ENCODE measurements at places on chromosomes 6 and 20.

GRCh38 chr6:105800398-105800797 is 285.7 kb upstream of the PRDM1 start:
- DNase-seq: no peak

GRCh38 chr6:1390946-1391799 is 1.8 kb downstream of the FOXF2 start:
- DNase-seq: no peak

DNA sequence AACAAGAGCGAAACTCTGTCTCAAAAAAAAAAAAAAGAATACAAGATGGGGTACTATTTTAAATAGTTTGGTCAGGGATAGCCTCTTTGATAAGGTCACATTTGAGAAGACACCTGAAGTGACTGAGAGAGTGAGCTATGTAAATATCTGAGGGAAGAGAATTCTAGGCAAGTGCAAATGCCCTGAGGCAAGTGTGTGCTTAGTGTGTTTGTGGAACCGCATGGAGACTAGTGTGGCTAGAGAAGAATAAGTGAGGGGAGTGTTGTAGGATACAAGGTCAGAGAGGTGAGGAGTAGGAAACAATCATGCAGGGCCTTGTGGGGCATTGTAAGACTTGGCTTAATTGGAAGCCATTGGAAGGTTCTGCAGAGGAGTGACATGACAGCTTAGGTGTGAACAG is 3.4 kb downstream of the RSPH9 start:
- no peak for DNase-seq

- peak; percentile 85 for DNase-seq
Observed at GRCh38 chr6:155314773-155315515, 660 bp upstream of the TFB1M start.

- no peak for DNase-seq
Observed at GRCh38 chr6:156779206-156780094, 2.3 kb downstream of the ARID1B start.

DNA sequence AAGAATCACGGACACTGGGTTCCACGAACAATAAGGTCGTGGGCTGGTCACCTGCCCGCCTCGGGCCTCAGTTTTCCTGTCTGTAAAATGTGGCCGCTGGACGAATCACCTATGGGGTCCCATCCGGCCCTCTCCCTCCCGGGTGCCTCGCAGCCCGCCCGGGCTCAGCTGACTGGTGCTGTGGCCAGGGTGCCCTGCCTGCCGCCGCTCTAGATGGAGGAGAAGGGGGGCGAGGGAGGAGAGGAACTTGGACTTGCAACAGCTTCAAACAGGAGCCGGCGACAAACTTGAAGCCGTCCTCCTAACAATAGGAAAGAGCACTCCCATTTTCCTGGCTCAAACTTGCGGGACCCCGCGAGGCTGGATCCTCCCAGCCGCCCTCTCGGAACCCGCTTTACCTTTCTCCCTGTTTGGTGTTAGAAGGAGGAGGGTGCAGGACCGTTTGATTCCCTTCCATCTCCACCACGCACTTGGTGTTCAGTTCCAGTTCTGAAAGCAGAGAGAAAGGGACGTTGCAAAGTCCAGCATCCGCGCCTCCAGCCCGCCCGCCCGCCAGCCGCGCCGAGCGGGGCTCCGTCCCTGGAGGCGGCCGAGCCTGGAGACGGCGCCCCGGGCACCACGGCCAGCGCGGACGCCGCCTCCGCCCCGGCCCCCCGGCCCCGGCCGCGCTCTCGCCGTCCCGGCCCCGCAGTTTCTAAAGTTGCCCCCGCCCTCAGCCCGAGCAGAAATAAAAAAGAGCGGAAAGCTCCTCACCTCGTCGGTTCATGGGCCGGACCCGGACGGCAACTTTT is 584 bp downstream of the KIF13A start:
- peak; percentile 55 for DNase-seq

DNA sequence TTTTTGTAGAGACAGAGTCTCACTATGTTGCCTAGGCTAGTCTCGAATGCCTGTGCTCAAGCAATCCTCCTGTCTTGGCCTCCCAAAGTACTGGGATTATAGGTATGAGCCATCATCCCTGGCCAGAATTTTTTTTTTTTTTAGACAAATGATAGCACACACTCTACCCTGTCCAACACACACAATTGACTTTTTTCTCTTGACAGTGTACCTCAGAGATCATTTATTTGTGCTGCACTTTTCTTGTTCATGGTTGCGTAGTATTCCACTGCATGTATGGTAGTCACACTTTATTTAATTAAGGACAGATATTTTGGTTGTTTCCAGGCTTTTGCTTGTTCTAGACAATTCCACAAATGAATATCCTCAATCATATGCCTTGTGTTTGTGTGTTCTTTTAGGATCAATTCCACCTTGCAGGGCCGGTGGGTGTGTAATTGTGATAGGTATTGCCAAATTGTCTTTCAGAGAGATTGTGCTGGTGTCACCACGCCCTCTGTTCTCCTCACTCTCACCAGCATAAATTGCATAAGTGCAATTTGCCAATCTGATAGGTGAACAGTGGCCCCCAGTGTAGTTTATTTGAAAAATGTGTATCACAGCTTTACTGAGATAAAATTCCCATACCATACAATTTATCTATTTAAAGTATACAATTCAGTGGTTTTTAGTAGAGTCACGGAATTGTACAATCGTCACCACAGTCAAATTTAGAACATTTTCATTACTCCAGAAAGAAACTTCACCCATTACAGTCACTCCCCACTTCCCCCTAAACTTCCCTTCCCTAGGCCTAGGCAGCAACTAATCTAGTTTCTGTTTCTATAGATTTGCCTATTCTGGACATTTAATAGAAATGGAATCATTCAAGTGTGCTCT is 20.1 kb downstream of the SRC start:
- DNase-seq: no peak

GRCh38 chr6:90249458-90249857 is 47.2 kb downstream of the BACH2 start:
- no peak for DNase-seq

GRCh38 chr6:33105386-33105785 is 29.6 kb downstream of the HLA-DPB1 start:
- DNase-seq: no peak

GRCh38 chr6:159137676-159138075 is 31.5 kb upstream of the FNDC1 start:
- no peak for DNase-seq

DNA sequence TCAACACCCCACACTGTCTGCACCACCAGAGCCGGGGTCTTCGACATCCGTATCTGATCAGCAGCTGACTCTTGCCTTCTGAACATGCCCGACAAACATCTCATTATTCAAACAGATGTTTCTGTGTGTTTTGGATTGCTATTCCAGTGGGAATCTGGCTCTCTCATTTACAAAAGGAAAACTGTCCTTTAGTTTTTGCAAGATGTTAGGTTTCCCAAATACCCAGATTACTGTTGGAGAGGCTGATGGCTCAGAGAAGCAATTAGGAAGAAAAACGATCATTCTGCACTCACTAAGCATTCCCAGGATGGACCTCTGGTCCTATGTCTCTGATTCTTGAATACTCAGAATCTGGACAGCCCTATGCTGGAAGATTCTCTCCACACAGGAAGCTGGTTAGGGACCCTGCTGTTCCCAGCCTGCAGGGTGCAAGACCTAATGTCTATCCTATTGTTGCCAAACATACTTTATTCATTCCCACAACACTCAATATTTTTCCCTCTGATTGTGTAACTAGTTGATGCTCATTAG is 532.9 kb downstream of the CDH26 start:
- no peak for DNase-seq

GRCh38 chr6:128208851-128209580 is 308.2 kb upstream of the THEMIS start:
- DNase-seq: no peak

GRCh38 chr6:37456816-37457560 is 24.0 kb downstream of the CMTR1 start:
- DNase-seq: no peak

DNA sequence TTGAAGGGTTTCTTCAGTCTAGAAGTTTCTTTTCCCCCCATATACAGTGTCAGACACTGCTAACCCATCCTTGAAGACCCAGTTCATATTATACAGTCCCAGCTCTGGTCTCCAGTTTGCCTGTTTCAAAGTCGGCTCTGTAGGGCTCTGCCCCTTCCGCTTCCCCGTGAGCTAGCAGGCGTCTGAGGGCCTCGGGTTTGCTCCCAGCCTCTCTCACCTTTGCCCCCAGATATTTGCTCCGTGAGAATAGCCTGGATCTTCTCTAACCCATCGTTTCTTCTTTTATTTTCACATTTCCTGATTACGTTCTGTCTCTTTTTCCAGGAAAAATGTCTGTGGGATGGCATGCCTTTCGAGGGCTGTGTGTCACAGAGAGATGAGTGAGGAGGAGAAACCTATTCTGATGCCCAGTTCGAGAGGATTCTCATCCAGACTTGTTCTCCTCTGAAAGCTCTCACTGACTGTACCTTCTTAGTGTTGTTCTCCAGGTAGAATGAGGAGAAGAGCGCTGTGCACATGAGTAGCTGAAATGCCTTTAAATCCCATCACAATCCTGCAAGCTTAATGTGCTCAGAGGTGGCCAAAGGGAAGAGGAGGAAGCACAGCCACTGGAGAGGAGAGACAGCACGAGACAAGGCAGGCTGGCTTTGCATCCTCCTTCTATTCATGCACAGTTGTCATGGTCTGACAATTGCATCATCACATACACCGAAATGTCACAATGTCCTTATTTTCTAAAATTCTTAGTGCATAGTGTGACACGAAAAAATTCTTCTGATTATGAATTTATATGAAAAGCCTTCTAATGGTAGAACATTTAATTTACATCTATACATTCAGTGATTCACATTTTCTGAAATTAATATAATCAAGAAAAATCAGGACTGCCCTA is 171.1 kb downstream of the FOXA2 start:
- no peak for DNase-seq

GRCh38 chr6:125307150-125307838 is 5.5 kb upstream of the HDDC2 start:
- DNase-seq: no peak

- DNase-seq: no peak
Observed at GRCh38 chr6:32940656-32941213, at the start of gene HLA-DMB. Gene HLA-DMB, minus strand, starts transcription at chr6:32941028. Its CDS starts 221 bp downstream, at chr6:32940807.

GRCh38 chr6:1756472-1757129 is 146.9 kb downstream of the FOXC1 start:
- DNase-seq: no peak

- DNase-seq: peak; percentile 12
Observed at GRCh38 chr20:59994697-59995122, 36.5 kb downstream of the CDH26 start.

- DNase-seq: no peak
Observed at GRCh38 chr20:10763112-10763511, 89.3 kb upstream of the JAG1 start.

- DNase-seq: no peak
Observed at GRCh38 chr6:52584203-52584602, 7.3 kb upstream of the TRAM2 start.

- DNase-seq: no peak
Observed at GRCh38 chr20:10603971-10604864, 69.6 kb downstream of the JAG1 start.

- no peak for DNase-seq
Observed at GRCh38 chr6:157035546-157035945, 258.4 kb downstream of the ARID1B start.

DNA sequence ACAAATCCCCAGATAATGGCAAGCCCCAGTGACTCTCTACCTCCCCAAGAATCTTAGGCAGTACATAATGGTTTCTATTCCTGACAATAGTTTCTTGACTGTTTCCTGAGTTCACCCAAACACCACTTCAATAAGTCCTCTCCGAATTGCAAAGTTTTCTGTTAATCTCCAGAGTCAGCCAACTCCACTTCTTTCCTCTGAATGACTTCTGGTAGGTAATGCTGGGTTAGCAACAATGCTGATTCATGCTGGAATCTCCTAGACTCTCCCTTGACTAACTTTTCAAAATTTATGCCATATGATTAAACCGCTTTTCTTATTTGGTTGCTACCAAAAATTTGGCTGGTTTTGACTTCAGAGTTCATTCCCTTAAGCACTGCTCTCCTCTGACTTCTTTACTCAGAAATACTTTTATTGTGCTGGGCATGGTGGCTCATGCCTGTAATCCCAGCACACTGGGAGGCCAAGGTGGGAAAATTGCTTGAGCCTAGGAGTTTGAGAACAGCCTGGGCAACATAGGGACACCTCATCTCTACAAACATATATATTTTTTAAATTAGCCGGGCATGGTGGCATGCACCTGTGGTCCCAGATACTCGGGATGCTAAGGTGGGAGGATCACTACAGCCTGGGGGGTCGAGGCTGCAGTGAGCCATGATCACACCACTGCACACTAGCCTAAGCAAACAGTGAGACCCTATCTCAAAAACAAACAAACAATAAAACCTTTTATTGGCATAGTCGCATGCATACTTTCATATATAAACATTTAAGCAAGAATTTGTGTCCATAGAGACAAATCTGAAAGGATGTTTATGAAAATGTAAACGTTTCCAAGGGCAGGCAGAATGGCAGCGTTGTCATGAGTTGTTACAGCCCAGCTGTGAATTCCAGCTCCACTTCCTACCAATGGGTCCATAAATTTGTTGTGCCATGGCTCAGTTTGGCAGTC is 249.3 kb upstream of the PLN start:
- no peak for DNase-seq

DNA sequence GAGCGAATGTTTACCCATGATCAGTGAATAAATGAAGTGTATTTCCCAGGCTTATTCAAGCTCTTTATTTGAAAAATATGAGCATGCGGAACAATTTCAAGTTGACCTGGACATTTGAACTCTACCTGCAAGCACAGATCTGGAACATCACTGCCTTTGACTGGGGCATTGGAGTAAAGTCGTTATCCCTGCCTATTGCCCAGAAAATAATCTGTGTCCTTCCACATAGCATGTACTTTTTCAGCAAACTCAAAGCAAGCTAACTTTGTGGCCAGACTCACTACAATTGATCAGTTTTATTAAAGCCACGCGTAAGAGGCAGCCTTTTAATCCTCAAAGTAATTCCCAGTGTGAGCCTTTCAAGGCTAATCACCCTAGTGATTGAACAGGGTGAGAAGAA is 73.4 kb upstream of the PAK5 start:
- no peak for DNase-seq

DNA sequence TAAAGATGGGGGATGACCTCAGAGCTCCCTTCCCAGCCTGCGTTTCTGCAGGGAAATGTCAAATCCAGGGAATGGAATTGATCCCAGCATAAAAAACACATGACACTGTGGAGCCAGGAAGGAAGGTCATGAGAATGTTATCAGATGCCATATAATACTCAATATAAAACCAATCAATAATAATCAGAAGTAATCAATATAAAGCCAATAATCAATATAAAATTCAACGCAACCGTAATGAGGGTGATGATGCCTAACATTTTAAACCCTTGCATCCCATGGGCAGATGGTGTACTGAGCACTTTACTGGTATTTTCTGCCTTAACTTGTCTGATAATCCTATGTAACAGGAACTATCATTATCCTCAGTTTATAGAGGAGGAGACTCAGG is 30.1 kb upstream of the SULF2 start:
- DNase-seq: no peak
